Activated CD8-positive, alpha-beta T cell treated with anti-CD3 and anti-CD28 coated beads for 36 hours (primary cell): ENCODE measurements at places on chromosomes 5 and 9. TPM values are rescaled to one million over a fixed set of nuclear protein-coding genes. Genes with fewer than 3 reads are reported as not detected.
A peak's percentile ranks its signal among the peaks of the same experiment; 100 is the strongest.

DNA sequence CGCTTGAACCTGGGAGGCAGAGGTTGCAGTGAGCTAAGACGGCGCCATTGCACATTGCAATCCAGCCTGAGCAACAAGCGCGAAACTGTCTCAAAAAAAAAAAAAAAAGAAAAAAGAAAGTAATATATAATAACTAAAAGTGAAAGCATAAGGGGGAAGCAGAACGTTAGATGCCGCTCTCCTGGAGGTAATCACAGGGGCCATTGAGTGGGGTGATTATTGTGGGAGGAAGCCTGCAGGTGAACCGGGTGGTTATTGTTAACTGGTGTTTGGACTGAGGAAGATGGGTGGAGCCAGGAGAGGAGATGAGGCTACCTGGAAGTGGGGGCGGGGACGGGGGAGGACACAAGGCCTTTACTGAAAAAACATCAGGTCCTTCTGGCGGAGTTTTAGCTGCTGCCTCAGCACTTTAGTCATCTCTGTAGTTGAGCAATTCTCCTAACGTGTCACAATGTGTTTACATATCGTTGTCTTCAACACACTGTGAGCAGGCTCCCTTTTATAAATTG is 5.3 kb upstream of the TJP2 start:
- DNase-seq = peak; percentile 80

- DNase-seq = no peak
These were observed 44.9 kb downstream of the ZNF354A start for GRCh38 chr5:178685386-178686059.

GRCh38 chr5:117731446-117731845 is 1156.8 kb upstream of the SEMA6A start:
- no peak for DNase-seq

SMIM23 gene
- not detected for total RNA-seq

DNA sequence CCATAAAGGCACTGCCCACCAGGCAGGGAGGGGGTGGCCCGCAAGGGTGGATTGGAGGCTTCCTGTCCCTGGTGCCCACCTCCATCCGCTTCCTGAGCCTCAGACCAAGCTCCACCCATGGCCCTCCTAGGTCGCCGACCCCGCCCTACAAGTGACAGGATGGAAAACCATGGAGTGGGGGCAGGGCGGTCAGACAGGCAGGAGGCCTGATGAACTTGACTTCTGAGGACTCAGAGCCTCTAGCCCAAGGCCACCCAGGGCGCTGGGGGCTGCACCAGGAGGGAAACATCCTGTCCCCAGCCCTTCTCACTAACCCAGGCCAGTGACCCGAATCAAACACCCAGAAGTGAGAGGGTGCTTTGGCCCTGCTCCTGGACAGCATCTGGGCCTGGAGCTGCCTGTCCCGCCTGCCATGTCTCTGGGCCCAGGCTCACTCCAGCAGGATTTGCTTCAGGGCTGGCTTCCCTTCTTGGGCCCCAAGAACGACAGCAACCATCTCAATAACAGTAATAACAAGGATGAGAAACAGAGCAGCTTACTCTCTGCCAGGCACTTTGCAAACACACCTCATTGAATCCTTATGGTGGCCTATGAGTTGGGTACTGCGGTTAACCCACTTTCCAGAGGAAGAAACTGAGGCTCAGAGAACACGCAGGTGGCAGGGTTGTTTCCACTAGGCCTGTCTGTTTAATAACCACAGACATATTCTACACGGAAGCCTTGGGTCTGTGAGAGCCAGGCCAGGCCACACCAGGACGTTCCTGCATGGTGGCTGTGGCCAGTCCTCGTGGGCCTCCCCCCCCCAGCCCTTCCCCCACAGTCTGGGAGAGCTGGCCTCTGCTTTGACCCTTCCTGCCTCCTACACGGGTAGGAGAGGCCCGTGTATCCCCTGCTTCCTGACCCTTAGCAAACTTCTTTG is 4.4 kb upstream of the ST6GALNAC6 start:
- peak; percentile 96 for DNase-seq

- no peak for DNase-seq
These were observed 43.8 kb downstream of the SPINK5 start for GRCh38 chr5:148107608-148108007.

DNA sequence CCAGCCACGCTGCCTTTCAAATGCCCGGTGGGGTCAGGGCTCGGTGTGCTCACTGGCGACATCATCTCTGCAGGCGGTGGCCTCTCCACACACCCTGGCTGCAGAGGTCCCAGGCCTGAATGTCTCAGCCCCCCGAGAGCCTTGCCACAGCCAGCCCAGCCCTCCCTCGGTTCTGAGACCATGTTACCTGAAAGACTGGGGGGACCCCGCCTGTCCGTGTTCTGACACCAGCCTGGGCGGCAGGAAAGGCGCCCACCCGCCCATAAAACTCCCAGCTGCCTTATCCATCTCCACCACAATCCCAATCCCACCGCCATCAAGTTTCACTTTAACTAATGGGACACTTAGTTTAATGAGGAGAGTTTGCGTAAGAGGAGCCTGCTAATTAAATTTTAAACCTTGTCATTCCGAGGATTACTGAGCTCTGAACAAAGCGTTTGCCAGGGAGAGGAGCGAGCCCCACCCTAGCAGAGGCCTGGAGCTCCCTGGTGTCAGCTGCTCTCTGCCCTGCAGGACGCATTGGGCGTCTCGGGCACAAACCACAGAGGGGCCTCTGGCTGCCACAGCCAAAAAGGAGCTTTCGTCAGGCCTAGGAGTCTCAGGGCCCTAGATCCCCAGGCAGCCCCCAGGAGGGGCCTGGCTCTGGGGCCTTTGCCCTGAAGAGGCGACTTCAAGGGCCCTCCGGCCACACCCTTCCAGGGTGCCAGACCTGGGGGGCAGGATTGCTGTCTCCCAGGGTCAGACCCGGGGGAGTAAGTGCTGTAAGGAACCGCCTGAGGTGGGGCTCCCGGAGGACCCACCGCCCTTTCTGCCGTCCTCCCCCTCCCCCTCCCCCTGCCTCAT is 15.3 kb downstream of the LHX3 start:
- DNase-seq = no peak

- DNase-seq = no peak
These were observed 45.4 kb downstream of the PLGRKT start for GRCh38 chr9:5392285-5392684.

DNA sequence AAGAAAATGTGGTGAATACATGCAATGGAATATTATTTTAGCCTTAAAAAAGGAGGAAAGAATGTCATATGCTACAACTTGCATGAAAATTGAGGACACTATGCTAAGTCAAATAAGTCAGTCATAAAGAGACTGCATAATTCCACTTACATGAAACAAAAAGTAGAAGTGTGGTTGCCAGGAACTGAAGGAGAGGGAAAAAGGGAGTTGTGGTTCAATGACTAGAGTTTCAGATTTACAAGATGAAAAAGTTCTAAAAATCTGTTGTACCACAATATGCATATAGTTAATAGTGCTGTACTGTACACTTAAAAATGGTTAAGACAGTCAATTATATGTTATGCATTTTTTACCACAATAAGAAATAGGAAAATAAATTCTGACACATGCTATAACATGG is 95.4 kb downstream of the SLC44A1 start:
- DNase-seq = no peak

DNA sequence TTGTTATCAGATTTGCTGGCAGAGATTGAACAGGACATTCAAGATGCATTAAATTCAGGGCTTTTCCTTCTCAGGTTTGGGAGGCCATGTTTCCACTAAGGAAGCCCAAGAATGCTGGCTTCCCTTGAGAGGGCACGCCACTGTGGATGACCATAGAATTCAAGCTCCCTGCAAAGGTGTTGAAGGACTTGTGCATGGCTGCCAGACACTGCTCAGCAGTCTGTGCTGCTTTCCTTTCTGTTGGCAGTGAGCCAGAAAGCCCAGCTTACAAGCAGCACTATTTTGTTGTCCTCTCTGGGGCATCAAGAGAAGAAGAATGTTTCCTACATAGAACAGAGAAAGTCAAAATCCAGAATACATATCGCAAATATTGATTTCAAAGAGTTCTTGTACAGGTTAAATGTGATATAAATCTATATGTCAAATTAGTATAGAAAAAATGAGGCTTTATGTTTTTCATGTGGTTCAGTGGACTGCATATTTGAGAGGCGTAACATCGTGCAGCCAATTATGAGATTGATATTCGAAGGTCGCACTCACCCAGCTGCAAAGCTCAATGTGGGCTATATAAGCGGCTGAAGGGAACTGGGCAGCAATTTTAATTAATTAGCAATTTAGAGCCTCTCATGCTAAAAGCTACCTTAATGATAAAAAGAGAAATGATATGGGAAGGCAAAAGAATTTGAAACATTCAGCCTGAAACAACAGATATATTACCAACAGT is 103.1 kb upstream of the ISL1 start:
- DNase-seq = no peak

FSTL4 gene
- total RNA-seq = not detected

DNA sequence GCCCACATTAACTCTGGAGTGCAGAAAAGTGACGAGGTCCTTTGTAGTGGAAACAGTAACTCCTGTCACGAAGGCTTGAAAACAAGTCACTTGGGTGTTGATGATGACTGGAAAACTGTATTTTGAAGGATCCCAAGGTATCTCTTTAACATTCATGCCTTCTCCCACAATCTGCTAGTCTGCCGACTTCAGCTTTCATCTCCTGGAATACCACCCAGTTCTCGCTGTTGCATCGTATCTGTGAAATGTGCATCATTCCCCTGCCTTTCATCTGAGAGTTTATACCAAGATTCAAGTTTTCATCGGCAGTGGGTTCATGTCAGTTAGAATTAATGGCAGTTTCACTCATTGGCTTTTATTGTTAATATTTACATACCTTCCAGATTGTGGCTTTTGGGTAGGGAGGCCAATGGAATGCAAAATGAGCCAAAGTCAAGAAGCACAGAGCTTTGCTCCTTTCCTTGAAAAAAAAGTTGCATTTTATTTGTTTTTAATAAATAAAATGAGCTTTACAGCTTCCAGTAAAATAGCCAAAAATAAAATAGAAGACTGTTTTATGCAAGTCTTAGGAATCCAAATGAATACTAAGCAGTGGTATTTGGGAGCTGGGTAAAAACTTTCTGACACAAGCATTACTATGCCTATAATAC is 575.2 kb upstream of the WWC1 start:
- no peak for DNase-seq

- DNase-seq = no peak
These were observed 129.6 kb upstream of the CNTLN start for GRCh38 chr9:17005056-17005823.
